ENCODE measurements at places on chromosomes 7 and 10.

- no peak for DNase-seq
These were observed 106.8 kb downstream of the GALNT17 start for GRCh38 chr7:71238581-71239295.

- DNase-seq, result no peak
These were observed 31.1 kb downstream of the NUB1 start for GRCh38 chr7:151372612-151373265.

GRCh38 chr7:29135846-29136245 lies 10.5 kb downstream of the CPVL start:
- no peak for DNase-seq

- no peak for DNase-seq
These were observed 12.4 kb upstream of the PLEKHA1 start for GRCh38 chr10:122362031-122362592.

GRCh38 chr7:45140827-45141226 lies 16.8 kb upstream of the RAMP3 start:
- DNase-seq, result no peak

DNA sequence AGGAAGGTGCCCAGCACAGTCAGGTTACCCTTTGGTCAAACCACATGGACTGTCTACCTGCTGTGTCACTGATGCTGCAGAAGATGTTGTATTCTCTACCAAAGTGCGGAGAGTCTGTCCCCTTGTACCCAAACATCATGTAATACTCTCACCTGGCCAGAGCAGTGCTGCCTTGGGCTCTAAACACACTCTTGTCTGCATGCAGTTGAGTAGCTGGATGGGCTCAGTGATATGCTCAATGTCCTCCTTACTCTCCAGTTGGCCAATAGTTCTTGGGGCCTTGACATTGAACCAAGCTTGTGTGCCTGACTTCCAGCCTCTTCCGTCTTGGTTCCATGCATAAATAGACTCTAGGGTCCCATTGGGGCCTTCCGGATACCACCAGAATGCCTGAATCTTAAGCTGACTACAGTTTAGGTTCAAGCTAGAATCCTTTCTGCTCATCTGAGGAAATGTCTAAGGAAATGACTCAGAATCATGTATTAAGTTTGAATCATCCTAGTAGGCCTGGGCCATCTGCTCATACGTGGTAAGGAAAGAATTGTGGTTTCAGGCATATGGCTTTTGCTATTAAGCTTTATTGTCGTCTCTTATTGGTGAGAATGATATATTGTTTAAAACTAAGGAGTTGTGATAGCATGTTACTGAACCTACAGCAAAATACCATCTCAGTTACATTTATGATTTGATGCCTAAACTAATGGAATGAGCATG lies 118.0 kb downstream of the OTUD1 start:
- peak; percentile 56 for DNase-seq

- DNase-seq, result no peak
These were observed 30.8 kb upstream of the GPAM start for GRCh38 chr10:112214298-112214926.

DNA sequence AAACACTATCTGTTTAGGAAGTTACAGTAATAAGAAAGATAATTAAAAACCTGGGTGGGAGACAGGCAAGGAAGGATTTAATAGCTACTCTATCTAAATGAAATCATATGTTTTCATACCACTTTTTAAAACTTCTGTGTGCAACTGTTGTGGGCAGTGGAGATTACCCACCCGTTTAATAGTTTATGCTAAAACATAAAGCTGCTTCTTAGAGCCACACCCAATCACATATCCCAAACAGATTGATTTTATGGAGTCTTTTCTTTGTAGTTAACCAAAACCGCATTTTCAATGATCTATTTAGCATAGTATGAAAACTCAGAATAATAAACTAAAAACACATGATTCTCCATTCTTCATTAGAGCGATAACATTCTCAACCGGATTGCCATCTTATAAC lies 304.1 kb downstream of the AGMO start:
- DNase-seq, result no peak

Data from AG10803 (cell line).